ENCODE measurements at places on chromosomes 3 and 15.

DNA sequence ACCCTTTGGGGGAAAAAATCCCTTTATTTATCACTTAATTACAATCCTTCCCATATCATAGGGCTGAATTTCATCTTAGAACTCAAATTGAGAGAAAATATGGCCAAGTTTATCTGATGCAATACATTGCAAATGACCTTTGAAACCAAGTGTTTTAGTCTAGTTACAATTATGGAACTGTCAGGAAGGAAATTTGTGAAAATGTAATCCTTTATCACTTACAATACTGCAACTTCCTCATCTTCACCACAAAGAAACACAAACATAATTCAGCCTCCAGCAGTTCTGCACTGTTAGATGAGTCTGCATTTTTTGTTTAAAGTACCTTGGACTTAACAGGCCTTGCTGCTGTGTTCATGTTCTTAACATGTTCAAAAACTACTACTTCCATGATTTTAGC lies 4.6 kb downstream of the CCPG1 start:
- DNase-seq: no peak

DNA sequence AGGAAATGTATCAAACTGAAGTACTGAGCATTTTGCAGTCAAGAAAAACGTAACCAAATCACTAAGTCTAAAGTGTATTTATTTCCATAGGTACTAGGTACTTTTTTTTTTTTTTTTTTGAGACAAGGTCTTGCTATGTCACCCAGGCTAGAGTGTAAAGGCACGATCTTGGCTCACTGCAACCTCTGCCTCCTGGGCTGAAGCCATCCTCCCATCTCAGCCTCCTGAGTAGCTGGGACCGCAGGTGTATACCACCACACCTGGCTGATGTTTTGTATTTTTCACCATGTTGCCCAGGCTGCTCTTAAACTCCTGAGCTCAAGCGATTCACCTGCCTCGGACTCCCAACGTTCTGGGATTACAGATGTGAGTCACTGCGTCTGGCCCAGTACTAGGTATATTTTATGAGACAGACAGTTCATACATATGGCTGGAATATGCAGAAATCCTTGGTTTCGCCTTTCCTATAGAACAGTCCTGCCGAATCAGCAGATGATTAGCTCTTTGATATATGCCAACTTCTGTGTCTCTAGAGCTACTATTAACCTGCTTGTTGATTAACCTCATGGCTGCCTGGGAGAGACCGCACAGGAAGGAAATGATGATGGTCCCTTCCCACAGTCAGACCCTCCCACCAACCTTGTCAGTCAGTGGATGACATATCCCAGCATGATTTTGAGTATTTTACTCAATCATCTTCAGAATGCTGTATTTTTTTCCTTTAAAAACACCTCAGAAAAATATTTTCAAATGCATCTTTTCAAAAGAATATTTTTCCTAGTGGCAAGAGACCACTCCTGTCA lies 32.3 kb downstream of the TMOD3 start:
- DNase-seq: no peak

- no peak for DNase-seq
Measured at GRCh38 chr3:124856677-124857076, 30.5 kb downstream of the ITGB5 start.

GRCh38 chr3:3551981-3552380 lies 247.2 kb upstream of the LRRN1 start:
- DNase-seq: no peak

GRCh38 chr15:88076328-88076727 lies 180.2 kb downstream of the NTRK3 start:
- DNase-seq: no peak

GRCh38 chr3:111081008-111081545 lies 9.5 kb downstream of the NECTIN3 start:
- DNase-seq: no peak
